ENCODE measurements at places on chromosomes 16 and 17.
A peak's percentile ranks its signal among the peaks of the same experiment; 100 is the strongest.

DNA sequence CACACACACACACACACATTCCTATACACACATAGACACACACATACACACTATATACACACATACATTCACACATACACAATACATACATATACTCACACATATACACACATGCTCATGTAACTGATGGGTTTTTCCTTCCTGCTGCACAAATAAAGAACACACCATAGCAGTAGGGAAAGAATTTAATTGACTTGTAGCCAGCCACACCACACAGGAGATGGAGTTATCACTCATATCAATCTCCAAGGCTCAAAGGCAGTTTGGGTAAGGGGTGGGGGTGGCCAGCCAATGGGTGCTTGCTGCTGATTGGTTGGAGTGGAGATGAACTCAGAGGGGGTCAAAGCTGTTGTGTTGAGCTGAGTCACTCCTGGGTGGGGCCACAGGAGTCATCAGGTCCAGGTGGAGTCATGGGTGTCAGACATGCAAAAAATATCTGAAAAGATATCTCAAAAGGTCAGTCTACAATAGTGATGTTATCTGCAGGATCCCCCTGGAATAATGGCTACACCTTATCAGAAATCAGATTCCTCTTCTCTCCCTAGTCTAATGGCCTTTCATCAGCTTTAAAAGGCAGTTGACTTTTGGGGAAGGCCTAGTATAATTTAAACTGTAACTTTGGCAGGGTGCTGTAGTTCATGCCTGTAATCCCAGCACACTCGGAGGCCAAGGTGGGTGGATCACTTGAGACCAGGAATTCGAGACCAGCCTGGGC lies 46.1 kb downstream of the WSB1 start:
- DNase-seq: no peak

DNA sequence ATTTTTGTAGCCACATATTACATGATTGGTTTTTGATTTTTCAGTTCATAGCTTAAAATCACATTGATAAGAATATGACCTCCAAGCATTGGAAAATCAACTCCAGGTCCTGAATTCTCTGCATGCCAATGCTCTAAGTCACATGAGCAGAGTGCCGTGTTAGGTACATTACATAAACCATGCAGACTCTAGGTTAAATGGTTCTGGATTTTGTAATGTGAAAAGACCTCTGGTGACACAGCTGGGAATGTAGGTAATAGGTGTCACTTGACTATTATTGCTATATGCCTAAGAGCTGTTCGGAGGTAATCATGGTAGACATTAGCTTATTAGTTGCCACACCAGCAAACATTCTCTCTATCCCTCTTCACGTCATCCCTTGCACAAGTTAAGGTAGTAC lies 231.1 kb upstream of the SALL1 start:
- DNase-seq: no peak

GRCh38 chr17:57666201-57666870 lies 78.8 kb downstream of the CCDC182 start:
- no peak for DNase-seq

DNA sequence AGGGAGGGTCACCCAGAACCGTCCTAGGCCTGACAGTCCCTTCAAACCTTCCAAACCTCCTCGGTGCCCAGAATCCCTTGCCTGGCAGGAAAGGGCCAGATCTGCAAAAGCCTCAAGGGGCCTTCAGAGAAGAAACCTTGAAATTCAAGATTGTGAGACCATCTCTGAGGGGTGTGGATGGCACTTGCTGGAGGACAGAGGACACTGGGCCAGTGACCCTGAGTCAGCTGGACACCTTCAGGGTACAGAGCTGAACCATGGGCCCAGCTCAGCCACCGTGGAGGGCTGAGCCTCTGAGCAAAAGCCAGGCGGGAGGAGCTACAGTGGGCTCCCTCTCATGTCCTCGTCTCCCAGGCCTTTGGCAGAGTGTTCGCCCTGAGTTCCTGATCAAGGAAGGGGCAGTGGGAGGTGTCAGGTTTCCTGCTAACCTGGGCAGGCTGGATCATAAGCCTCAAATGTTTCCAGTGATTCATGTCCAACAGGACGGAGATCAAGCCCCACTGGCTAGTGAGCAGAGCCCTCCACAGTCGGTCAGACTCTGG lies 3.0 kb downstream of the PDILT start:
- DNase-seq: no peak

DNA sequence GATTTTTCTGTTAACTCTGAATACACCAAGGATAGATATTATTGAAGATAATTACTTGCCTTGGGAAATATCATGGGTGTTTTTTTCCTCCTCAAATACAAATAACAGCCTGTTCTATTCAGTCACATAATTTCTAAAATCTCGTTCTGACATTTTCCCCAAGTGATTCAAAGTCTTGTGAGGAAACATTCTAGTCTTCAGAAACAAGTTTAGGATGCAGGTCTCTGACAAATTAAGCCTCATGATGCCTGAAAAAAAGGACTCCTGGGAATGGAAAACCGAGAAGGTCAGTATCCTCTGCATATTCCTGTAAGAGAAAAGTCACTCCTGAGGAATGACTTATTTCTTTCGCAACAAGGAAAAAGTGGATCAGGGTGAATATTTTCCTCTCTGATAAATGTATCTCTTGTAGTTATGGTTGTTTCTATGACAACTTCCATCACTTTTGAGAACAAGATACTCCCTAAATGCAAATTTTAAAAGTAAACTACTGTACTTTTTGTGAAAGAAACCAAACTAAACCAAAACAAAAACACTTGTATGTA lies 384.6 kb downstream of the CNTNAP4 start:
- no peak for DNase-seq

DNA sequence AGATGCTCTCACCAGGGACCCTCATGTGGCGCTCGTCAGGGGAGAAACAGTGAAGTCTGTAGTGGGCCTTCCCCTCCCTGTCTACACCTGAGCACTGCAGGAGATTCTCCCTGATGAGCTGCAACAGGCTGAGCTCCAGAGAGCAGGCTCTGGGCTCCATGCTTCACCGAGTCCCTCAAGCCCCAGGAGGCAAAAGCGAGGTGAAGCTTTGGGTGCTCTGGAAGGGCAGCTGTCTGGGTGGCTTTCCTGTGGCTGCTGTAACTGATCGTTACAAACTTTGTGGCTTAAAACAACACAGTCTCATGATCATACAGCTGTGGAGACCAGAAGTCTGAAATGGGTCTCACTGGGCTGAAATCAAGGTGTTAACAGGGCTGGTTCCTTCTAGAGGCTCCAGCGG lies 12.1 kb upstream of the CD300LD start:
- no peak for DNase-seq

DNA sequence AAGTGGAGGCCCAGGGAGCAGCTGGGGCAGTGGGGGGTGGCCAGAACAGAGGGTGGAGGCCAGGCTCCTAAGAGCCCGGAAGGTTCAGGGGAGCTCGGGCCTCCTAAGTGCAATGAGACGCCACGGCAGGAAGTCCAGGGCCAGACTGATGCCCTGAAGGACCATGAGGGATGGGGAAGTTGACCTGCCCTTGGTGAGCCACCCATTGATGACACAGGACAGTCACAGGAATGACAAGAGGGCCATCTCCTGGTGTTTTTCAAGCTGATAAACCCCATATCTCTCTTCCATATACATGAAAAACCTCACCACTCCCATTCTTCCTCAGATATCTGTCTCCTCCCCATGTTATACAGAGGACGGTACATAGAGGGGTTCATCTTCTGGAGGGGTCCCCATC lies 5.8 kb upstream of the MRPL58 start:
- DNase-seq: no peak

- DNase-seq: peak; percentile 56
Measured at GRCh38 chr17:19812407-19812806, 55.3 kb downstream of the ULK2 start.

- DNase-seq: no peak
Measured at GRCh38 chr17:68908045-68908444, 47.1 kb downstream of the ABCA8 start.

DNA sequence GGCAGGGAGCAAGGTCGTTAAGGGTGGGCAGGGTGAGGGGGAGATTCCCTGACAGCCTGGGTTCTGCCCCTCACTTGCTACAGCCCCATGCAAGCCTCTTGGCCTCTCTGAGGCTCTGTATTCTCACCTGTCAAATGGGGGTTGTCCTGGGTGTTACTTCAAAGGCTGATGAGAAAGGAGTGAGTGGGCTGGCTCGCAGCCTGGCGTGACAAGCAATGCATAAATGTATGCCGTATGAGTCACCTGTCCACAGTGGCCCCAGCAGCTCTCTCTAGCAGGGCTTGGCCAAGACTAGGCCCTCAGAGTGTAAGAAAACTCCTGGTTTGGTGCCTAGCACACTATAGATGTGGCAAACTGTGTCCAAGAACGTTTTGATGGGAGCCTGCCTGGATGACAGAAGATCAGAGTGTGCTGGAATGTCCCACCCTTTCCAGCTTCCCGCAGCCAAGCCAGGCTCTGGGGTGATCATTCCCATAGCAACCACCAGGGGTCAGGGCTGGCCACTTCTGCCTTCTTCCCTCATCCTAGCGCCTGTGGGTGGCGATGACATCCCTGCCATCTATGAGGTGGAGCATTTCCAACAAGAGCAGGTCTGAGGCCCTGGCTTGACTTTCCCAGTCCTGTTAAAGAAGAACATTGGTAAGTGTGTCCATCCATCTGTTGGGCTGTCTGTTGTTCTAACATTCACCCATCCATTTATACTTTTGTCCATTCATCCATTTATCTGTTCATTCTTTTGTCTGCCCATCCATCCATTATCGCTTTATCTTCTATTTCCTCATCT lies 37.2 kb upstream of the ADGRG1 start:
- peak; percentile 79 for DNase-seq

- DNase-seq: peak; percentile 74
Measured at GRCh38 chr17:29111816-29112499, 68.2 kb downstream of the MYO18A start.

DNA sequence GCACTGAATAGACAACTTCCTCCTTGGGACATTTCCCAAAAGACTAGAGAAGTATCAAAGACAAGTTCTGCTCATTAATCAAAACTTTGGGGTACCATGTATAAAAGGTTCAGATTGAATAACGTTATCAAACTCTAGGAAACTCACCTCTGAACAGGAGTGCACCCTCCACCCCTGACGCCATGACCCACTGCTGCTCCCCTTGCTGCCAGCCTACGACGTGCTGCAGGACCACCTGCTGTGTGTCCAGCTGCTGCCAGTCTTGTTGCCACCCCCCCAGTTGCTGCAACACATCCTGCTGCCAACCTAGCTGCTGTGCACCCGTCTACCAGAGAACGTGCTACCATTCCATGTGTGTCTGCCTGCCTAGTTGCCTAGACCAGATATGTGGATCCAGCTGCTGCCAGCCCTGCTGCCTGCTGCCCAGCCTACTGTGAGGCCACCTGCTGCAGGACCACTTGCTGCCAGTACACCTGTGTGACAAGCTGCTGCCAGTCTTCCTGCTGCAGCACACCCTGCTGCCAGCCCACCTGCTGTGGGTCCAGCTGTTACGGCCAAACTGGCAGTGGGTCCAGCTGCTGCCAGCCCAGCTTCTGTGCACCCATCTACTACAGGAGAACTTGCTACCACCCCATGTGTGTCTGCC lies 13.8 kb upstream of the KRTAP9-2 start:
- DNase-seq: no peak

- peak; percentile 95 for DNase-seq
Measured at GRCh38 chr17:69575346-69575761, 160.9 kb downstream of the MAP2K6 start.

DNA sequence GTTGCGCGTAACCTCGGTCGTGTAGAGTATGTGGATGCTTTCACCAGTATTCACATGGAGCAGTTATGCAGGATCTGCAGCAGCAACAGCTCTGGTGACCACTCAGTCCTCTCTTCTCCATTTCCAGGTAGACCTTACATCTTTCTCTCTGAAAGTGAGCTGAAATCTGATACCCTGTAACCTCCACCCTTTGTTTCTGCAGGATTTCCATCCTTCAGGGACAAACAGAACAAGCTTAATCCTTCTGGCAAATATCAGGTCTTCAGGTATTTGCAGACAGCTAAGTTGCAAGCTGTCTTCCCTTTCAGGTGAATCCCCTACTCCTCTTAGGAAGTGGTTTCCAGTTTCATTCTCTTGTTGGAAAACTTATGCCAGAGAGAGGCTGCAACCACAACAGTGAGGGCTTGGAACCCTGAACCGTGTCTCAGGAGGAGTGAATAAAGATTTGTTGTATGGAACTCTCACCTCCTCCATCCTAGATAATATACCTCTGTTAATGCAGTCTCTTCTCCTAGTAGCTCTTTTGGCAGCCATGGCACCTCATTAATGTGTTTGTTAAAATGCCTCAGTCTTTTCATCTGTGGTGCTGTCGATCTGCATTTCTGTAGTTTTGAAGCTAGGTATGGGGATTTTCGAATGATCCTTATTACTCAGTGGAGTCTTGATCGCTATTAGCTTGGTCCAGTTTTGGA lies 172.5 kb downstream of the PRKCA start:
- no peak for DNase-seq

DNA sequence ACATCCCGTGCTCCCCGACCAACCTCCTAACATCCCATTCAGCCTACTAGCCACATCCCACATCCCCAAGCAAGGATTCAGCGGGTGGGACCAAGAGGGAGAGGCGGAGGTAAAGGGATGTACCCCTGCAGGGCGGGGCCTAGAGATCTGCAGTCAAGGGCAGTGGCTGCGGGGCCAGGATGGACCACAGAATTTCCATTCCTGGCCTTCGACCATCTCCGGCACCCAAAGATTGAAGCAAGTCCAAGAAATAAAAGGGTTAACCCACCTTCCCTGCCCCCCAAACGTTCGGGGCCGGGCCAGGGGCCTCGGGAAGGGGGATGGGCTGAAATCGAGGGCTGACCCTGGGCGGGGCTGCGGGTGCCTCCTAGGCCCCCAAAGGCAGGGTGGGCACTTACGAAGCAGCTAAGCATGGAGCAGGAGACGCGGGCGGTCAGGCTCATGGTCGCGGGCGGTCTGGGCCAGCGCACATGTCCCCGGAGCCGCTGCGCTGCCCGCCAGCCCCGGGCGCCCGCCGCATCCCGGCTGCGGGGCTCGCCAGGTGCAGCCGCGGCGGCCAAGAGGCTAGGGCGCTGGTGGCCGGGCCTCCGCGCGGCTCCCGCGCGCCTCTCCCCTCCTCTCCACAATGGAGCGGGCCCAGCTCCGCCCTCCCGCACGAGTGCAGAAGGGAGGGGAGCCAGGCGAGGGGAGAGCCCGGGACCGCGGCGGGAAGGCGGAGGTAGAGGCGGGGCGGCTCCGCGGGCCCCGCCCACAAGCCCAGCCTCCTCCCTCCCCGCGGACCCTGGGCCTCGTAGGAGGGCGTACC lies at the start of gene MTMR4:
MTMR4 (minus strand) TSS at position 674 of the 805 bp plus-strand sequence; CDS start at position 443, 231 bp downstream.
- DNase-seq: peak; percentile 75

- DNase-seq: no peak
Measured at GRCh38 chr17:13350466-13350865, 251.3 kb downstream of the HS3ST3A1 start.

- no peak for DNase-seq
Measured at GRCh38 chr16:76665571-76666275, 388.5 kb downstream of the CNTNAP4 start.

DNA sequence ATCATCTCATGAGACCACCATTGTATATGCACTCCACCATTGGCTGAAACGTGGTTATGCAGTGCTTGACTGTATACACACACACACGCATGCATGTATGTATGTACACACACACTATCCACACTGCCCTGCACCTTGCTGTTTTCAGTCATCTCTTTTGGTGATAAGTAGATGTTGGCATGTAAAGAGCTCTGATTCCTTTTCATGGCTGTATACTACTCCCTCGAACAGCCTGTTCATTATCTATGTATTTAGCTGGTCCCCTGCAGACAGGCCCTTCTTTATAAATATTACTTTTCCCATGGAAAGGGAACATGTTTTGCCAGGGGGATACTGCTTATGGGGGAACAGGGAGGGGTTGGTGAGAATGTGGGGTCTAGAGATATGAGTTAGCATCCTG lies 349.4 kb downstream of the FOXL1 start:
- DNase-seq: no peak
